ENCODE measurements at places on chromosomes 13 and 19.

- no peak for DNase-seq
Observed at GRCh38 chr19:11814700-11815035, 595 bp downstream of the ZNF440 start.

DNA sequence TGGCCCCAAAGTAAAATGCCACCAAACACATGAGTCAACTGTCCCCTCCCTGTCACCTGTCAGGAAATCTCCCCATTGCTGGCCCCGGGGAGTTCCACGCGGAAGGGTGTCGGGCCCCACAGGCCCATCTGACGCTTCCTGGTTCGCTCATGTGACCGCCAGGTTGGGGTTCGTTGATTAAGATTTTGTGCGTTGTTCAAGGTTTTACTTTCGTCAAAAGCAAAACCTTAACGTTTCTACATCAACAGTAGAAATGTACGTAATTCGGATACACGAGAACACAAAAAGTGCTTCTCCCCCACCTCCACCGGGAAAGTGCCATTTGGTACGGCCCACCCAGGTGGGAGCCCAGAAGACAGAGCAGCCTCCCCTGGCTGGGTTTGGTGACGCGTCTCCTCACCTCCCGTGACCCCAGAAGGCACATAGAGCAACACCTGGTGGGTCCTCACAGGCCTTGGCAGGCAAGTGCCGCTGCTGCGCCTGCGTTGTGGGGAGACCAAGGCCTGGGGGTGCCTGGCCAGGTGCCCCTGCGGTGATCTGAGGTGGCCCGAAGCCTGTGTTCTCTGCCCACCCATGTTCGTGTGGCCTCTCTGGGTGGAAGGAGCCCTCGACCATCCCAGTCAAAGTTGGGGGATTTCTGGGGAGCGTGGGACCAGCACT, 161.6 kb downstream of the KDM4B start:
- DNase-seq = peak; percentile 44

- no peak for DNase-seq
Observed at GRCh38 chr19:48770266-48770665, 14.9 kb downstream of the FGF21 start.

GRCh38 chr19:2210987-2211740, 25.0 kb downstream of the PLEKHJ1 start:
- no peak for DNase-seq

GRCh38 chr19:13864667-13865570, 12.0 kb upstream of the NANOS3 start:
- no peak for DNase-seq

- no peak for DNase-seq
Observed at GRCh38 chr13:112690283-112690929, 568 bp downstream of the ATP11A start.

DNA sequence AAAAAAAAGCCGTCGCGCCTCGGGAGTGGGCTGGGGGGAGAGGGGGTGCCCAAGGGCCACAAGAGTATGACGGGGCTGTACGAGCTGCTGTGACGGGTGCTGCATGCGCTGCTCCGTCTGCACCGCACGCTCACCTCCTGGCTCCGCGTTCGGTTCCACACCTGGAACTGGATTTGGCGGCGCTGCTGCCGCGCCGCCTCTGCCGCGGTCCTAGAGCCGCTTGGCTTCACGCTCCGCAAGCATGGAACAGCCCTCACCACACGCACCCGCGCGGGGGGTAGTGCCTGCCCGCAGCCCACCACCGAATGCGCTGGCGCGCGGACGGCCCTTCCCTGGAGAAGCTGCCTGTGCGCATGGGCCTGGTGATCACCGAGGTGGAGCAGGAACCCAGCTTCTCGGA, 18.8 kb downstream of the C1QTNF9 start:
- DNase-seq = no peak

GRCh38 chr13:51727634-51728274, 76.2 kb downstream of the DHRS12 start:
- DNase-seq = no peak

DNA sequence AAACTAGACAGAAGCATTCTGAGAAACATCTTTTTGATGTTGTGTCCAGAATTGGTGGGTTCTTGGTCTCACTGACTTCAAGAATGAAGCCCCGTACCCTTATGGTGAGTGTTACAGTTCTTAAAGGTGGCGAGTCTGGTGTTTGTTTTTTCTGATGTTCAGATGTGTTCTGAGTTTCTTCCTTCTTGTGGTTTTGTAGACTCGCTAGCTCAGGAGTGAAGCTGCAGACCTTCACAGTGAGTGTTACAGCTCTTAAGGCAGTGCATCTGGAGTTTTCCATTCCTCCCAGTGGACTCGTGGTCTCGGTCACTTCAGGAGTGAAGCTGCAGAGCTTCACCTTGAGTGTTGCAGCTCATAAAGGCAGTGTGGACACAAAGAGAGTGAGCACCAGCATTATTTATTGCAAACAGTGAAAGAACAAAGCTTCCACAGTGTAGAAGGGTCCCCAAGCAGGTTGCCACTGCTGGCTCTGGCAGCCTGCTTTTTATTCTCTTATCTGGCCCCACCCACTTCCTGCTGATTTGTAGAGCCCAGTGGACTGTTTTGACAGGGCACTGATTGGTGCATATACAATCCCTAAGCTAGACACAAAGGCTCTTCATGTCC, 1820.8 kb downstream of the UQCRFS1 start:
- no peak for DNase-seq

DNA sequence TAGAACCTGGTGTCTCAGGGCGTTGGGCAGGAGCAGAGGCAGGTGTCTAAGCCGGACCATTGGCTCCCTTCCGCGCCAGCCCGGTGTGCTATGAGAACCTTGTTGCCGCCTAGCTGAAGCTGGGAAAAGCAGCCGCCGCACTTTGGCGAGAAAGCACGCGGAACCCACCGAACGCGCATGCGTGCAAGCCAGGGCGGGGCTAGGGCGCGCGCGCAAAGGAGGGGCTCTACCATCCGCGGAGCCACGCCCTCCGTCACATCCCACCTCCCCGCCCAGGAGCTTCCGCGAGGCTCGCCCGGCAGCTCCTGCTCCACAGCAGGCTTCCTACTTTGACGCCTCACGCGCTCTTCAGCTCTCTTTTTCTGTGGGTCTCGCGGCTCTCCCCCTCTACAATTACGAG, 51.3 kb downstream of the WDR87 start:
- no peak for DNase-seq

- DNase-seq = no peak
Observed at GRCh38 chr19:30629086-30629485, 256.9 kb downstream of the ZNF536 start.

GRCh38 chr13:95406176-95406575, 104.9 kb upstream of the ABCC4 start:
- DNase-seq = no peak

GRCh38 chr13:113939129-113939943, 34.5 kb downstream of the C13orf46 start:
- no peak for DNase-seq

DNA sequence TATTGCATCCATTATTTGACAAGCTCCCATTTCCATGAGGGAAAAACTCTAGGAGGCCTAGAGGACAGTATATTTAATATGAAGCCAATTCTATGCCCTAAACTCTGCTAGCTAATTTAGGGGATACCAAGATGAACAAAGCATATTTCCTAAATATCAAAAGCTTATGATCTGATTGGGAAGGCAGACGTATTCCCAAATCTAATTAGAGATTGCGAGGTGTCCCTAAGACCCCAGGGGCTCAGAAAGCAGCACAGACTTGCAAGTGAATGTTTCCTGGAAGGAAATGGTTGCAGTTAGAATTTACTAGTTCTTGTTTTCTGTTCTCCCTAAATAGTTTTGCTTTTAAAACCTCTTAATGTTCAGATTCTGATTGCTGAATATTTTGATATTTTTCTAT, 30.7 kb downstream of the NDFIP2 start:
- no peak for DNase-seq

DNA sequence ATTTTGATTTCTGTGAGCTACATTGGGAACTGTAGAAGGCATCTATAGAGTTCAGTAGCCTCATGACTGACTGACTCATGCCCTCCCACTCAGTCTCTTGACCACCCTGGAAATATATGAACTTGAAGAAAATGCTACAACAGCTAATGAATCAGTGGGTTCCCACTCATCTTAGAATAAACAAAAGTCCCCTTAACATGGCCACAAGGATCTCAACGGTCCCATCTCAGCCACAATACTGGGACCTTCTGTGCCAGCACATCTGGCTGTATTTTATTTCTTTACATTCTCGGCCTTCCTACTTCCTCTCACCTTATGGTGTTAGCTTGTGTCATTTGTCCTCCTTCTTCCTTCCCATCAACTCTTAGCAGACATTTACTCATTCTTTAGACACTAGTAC, 619.8 kb downstream of the DCT start:
- no peak for DNase-seq

GRCh38 chr13:68345963-68346531, 1115.9 kb upstream of the PCDH9 start:
- no peak for DNase-seq

DNA sequence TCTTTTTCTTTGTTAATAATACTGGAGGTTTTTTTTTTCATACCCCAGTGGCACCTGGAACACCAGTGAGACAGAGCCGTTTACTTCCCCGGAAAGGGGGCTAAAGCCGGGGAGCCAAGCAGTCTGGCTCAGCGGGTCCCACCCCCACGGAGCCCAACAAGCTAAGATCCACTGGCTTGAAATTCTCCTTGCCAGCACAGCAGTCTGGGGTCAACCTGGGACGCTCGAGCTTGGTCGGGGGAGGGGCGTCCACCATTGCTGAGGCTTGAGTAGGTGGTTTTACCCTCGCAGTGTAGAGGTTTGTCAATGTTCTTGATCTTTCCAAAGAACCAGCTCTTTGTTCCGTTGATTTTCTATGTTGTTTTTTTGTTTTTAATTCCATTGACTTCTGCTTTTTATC, 94.6 kb upstream of the DIAPH3 start:
- DNase-seq = no peak

- no peak for DNase-seq
Observed at GRCh38 chr13:33931397-33932311, 113.7 kb downstream of the RFC3 start.

DNA sequence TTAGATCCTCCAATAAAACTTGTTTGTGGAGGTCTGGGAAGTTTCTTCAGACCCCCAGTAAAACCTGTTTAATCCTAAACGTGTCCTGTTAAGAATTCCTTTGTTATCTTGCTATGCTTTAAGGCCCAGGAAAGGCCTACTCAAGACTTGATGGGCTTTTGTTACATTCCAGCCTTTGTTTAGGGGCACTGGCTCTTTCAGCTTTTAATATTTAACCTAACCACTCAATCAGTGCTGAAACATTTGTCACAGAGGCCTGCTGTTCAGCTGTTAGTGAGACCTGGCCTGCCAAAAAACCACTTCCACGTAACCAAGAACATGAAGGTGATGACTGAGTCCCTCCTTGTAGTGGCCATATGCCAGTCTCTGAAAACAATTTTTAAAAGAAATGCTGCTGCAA, 41.7 kb downstream of the PCDH17 start:
- no peak for DNase-seq

DNA sequence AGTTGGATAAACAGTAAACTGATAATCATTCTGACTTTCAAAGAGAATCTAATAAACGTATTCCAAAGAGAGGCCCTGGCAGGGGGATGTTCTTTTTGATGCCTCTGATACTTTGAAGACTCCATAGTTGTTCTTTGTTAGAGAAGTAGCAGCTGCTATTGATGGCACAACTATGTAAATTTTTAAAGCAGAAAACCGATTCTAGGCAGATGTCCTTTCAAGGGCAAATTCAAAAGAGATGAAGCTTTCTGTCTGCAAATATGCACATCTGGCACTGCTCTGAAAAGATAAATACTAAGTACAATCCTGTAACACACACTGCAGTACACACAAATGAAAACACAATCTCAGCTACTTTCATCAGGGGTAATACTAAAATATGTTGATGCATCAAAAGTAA, 250.1 kb downstream of the VWA8 start:
- DNase-seq = no peak

DNA sequence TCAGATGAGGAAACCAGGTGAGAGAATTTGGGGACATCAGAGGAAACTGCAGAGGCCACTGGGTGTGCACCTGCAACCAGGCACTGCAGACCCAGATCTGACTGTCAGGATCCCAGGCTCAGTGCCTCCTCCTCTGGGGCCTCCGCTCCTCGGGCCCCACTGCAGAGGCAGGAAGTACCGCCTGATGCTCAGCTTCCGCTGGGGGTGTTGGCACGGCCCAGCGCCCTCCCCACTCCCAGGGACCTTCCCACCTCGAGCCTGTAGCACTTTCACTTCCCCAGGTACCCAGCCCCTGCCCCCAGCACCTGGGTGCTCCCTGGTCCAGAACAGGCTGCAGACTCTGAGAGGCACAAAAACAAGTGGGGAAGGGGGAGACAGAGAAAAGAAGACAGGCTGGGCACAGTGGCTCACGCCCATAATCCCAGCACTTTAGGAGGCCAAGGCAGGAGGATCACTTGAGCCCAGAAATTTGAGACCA, 1.4 kb upstream of the CD37 start:
- peak; percentile 56 for DNase-seq

GRCh38 chr19:5618591-5618990, 4.0 kb downstream of the SAFB2 start:
- DNase-seq = no peak

DNA sequence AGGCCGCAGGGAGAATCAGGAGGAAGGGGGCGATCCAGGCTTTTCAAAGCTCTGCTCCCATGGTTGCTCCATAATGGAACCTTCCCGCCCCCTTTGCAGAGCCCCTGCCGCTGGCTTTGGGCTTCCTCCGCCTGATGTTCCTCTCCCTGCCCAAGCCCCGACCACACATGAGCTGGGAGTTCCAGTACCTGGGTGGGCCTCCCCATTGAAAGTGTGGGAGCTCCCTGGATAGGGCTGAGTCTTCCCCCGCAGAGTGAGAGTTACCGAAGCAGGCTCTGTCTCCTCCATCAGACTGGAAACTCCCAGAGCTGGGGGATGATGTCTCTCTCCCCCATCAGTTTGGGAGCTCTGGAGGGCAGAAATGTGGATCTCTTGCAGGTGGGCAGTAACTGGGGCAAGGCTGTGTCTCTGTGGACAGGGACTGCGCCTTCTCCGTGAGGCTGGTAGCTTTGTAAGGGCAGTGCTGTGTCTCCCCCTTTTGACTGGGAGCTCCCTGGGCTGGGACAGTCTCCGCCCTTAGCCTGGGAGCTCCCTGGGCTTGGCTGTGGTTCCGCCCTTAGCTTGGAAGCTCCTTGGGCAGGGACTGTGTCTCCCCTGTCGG, 722 bp downstream of the DCAF15 start:
- no peak for DNase-seq

GRCh38 chr13:34862716-34863115, 79.4 kb upstream of the NBEA start:
- DNase-seq = no peak

DNA sequence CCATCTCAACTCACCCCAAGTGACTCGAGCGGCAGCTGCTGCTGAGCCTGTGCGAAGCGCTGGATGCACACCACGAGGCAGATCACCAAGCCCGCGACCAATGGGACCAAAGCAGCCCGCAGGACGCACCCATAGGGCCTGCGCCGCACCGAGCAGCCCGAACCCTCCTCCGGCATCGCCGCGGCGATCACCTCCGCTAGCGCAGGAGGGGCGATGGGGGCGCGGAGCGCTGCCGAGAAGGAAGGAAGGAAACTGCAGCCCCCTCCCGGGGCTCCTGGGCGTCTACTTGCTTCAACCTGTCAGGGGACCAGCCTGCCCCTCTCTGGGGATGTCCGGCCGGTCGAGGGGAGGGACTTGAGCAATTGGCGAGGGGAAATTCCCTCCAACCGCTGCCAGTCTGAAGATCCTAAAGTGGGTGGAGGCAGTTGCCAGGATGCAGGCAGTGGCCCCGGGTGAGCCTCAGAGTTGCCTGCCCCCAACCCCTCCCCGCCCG, at the start of gene CD70:
CD70 (minus strand) TSS at position 324 of the 493 bp plus-strand sequence; CDS start at position 176, 148 bp downstream.
- DNase-seq = no peak

- DNase-seq = no peak
Observed at GRCh38 chr13:113635048-113635420, 23.0 kb downstream of the ATP4B start.

- DNase-seq = no peak
Observed at GRCh38 chr13:24725379-24725778, 38.6 kb upstream of the RNF17 start.

GRCh38 chr13:99738626-99739025, 232.9 kb downstream of the ZIC5 start:
- DNase-seq = no peak

All from T follicular helper cell (primary cell).